Brain (organoid and tissue), 16 donors: ENCODE measurements at places on chromosomes 2 and 18.

GRCh38 chr2:240296476-240297255, 138.8 kb upstream of the GPC1 start:
- peak; percentile 94 for DNase-seq

DNA sequence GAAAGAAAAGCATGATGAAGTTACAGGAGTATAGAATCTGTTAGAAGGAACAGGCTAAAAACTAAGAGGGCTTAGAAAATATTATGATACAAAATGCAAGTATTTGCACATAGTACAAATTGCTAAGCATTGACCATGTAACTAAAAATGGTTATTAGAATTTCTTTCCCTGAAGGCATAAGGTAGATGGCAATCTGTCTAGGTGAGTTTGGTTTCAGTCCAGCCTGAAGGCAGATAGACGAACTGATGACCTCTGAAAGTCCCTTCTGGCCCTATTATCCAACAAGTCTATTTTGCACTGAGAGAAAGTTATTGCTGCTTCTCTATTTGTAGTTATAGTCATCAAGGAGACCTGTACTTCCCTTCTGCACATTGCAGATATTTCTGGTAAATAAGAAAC, 663.5 kb downstream of the LRP1B start:
- no peak for DNase-seq

DNA sequence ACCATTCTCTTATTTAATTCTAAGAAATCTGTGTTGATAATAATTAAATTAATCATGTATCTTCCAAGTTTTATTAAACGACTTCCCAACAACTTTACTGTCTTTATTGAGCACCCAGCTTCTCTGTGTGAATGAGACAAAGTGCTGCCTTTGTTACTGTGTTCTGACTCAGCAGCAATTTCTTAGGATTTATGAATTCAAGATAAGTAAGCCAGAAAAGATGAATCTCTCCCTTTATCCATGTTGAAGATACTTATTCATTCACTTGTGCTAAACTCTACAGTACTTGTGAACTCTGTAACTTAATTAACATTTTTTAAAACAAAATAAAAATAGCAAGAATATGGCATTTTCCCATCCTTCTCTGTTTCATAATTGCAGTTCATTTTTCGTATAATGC, 1403.3 kb upstream of the DDX18 start:
- DNase-seq: peak; percentile 33

- no peak for DNase-seq
Measured at GRCh38 chr2:127647242-127648190, 1.6 kb downstream of the GPR17 start.

DNA sequence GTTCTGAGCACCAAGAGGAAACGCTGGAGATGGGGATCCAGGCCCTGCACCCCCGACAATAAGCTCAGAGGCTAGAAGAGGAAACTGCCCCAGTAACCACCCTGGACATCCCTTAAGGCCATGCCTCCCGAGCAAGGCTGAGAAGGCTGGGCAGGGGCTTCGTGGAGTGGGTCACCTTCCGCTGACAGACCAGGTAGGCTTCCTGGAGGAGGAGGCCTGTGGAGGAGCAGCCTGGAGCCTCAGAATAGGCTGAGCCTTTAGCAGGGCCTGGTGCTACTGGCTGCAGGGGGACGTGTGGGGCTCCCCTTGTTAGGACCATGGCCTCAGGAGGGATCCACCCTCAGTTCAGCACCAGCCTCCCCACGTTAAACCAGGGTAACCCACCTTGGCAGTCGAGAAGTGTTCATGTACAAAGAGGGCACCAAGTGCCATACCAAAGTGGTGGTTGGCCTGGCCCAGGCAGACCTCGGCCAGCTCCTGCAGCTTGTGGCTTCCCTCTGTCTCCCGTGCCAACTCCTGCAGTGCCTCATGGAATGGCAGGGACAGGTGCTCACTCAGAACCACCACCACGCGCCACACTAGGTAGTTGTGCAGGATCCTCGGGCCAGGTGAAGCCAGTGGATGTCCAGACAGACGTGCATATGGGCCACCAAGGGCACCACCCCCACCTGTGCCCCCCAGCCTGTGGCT, 28.5 kb upstream of the ALPP start:
- DNase-seq: no peak

DNA sequence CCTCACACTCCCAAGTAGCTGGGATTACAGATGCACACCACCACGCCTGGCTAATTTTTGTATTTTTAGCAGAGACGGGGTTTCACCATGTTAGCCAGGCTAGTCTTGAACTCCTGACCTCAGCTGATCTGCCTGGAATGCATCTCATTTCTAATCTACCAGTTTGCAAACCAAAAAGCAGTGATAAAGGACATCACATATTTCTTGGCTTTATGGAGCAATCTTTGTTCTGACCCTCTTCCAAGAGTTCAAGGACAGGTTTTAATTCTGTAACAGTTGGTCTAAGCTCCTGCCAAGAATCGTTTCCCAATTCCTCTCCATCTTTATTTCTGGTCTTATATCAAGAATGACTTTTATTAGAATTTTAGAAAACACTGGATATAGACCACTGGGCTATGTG, 67.7 kb downstream of the SLC40A1 start:
- DNase-seq: no peak

DNA sequence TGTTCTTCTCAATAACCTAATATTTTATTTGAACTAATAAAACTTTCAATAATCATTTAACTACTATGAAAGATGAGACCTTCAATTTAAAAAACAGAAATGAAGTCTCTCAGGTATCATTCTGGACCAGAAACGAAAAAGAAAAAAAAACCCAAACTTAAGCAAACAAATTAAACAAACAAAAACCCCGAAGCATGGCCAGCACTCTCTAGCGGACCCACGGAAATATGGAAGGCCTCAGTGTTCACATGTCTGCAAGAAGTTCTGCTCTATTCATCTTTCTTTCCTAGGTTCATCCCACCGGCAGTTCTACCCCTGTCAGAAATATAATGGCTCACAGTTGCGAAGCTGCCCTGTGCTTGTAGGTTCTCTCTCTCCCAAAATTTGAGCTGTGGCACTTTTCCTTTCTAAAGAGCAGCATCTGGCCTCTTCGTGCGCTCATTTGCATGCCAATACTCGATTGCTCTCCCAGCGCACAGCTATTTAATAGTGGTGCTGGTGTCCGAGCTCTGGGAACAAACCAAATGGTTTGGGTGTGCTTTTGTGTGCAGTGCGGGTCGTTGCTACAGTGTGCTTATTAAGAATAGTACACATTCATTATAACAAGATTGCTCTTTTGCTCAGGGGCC, 129.0 kb upstream of the ZEB2 start:
- peak; percentile 56 for DNase-seq

GRCh38 chr2:138439733-138440132, 61.8 kb upstream of the SPOPL start:
- no peak for DNase-seq

DNA sequence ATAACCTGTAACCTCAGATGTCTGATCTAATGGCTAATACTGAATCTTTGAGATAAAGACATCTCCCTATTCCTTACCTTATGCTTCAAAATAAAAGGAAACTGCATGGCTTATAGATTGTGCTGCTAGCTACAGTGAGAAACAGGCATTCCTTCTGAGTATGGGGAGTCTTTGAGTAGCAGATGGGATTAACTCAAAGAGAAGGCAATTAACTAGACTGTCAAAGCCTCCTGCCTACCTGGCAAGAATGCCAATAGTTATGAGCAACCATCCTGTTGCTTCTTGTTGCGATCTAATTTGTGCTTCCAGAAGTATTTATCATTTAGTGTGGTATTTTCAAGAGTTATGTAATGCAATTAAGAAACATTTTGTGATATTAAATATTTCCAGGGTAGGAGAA, 660.0 kb upstream of the TMEFF2 start:
- DNase-seq: peak; percentile 89

DNA sequence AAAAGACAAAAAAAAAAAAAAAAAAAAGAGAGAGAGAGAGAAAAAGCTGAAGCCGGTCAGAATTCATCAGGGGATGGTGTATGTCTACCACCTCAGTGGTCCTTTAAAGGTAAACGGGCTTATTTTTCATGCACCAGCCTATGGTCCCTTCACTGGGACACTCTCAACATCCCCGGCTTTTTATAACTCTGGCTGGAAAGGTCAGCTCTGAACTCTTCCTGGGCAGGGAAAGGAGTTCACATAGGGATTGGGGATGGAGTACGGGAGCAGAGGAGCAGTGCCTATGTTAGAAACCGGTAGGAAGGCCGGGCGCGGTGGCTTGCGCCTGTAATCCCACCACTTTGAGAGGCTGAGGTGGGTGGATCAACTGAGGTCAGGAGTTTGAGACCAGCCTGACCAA, 10.3 kb upstream of the MALT1 start:
- no peak for DNase-seq

DNA sequence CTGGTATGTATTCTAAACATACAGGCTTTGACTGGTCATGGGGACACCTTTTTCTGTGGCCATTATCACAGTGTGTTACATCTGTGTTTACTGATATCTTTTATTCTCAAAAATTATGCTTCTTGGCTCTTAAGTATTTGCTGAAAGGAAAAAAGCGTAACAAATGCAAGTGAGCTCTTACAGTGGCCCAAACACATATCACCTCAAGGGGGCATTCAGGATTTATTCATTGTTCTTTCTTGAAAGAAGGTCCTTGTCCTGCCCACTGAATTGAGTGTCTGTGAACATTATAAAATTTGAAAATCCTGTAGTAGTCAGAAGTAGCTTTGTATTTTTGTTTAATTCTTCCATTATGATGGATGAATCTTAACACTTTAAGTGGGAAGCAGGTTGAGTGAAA, 454.5 kb downstream of the XIRP2 start:
- no peak for DNase-seq

DNA sequence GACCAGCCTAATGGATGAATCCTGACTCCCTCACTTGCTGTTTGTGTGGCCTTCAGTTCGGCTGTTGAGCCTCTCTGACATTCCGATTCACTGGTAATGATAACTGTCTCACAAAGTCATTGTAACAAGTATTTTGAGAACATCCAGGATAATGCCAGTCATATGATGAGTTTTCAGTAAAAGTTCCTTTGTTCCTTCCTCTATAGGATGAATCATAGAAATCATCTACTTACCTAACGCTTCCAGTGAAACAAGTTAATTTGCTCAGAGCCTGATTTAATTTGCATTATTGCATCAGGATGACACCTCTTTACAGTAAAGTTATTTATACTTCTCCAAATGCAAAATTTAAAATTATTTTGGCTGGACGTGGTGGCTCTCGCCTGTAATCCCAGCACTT, 32.0 kb downstream of the RAB31 start:
- no peak for DNase-seq

DNA sequence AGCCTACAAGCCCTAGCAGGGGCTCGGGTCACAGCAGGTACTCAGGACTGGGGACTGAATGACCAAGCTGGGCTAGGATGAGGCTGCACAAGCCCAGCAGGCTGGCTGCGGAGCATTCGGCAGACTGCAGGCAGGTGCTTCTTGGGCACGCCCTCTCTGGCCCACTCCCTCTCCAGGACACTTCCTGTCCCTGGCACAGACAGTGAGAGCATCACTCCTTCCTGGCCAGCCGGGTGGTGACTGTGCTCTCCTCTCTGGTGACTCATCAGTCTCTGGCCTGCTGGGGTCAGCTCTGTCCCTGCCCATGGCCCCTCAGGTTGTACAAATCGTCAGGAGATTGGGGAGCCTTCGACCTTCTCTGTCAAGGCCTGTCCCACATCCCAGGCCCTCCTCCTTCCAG, 22.5 kb downstream of the C1QL2 start:
- DNase-seq: no peak
